ENCODE measurements at places on chromosomes 1 and 21. TPM values are rescaled to one million over a fixed set of nuclear protein-coding genes. Genes with fewer than 3 reads are reported as not detected.

DNA sequence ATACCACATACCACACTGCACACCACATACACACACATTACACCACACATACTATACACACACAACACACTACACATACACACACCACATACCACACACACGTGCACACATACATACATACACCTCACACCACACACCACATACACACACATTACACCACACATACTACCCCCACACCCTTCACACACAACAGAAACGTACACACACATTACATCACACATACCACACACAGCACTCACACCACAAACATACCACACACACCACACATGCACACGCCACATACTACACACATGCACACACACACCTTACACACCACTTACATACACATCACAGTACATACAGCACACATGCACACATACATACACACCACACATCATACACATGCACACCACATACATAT is 28.5 kb downstream of the RAB7B start:
- DNase-seq, result no peak

GRCh38 chr1:224203243-224204016 is 20.4 kb downstream of the DEGS1 start:
- no peak for DNase-seq

GRCh38 chr1:228794173-228794572 is 58.9 kb downstream of the RHOU start:
- peak; percentile 42 for DNase-seq

- no peak for DNase-seq
Observed at GRCh38 chr1:237270353-237270752, 228.4 kb downstream of the RYR2 start.

GRCh38 chr1:3078430-3078861 is 9.4 kb downstream of the PRDM16 start:
- no peak for DNase-seq

DNA sequence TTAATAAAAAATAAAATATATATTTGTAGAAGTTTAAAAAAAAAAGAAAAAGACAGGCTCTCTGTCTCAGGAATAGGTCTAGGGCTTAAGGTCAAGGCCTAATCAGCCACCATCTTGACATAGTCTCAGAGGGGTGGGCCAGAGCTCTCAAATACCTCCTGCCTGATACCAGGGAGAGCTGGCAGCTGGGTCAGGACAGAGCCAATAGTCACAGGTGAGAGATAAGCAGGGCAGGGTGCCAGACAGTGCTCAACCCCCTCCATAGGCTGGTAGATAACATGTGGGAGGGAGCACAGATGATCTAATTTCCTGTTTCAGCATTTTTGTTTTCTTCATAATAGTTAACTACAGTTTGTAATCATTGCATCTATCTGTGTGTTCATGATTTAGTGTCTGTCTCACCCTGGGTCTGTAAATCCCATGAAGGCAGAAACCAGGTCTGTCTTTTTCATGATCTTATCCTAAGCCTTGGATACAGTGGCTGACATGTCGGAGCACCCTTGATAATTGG is 152.0 kb upstream of the GRIK3 start:
- DNase-seq, result no peak

- no peak for DNase-seq
Observed at GRCh38 chr21:26115899-26116298, 54.7 kb downstream of the APP start.

DNA sequence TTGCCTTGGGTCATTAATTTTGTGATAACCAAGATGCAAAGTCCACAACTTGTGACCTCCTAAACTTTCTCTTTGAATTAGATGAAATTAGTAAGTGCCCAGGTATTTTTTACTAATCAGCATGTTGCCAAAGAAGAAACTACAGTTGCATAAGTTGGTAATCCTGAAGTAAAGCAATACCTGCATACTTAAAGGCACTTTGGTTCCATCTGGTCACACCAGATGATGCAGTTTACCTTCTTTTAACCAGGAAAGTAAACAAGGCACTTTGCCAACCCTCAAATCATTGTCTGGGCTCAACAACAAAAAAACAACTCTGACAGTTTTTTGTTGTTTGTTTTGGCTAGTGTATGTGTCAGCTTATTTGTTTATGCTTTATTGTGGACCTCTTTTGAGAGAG is 55.5 kb upstream of the DYNLT5 start:
- no peak for DNase-seq

DNA sequence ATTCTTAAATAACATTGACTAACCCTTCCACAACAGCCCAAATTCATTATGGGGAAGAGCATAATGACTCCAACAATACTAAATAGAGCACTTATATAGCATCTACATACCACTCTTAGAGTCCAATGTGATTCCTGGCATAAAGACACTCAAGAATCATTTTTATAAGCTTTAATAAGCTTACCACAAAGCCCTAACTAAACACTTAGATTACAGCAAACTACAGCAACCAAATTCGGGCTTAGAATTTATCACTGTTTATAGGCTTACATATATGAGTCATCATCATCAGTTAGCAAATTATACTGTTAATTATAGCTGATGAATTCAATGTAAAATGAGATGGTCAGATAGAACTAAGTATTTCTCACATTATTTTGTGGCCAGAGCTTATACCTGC is 7.3 kb downstream of the SCYL3 start:
- no peak for DNase-seq

- DNase-seq, result no peak
Observed at GRCh38 chr21:36698981-36699545, at the start of gene SIM2. SIM2 (plus strand) TSS chr21:36699115; CDS start chr21:36699747, 632 bp downstream.

DNA sequence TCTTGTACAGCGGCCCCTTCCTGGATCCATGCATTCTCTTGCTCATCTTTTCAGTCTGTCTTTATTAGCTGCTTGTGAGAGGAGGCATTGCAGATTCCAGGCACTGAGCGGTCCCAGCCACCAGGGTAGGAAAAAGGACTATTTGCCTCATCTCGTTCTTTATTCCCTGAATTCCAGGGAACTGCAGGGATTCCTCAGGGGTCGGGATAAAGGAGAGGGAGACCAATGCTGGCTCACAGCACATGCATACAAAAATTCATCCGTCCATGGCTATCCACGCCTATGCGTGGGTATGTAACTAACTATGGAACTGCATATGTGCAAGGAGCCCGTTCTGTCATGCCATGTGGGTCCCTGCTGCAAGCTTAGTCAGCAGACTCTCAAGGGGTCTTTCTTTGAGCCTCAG is 879 bp upstream of the PLPPR5 start:
- no peak for DNase-seq

DNA sequence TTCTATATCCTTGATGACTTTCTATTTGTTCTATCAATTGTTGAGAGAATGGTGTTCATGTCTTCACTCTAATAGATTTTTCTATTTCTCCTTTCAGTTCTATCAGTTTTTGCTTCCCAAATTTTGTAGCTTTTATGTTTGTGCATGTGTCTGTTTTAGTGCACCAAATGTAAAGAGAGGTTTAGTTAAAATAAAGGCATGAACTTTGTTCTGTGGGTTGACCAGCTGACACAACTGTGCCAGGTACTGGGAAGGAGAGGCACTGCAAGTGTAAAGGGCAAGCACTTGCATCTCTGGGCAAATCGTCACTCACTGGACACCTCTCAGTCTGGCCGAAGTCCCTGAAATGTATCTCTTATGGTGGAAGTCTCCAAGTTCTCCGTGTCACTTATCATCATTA is 38.6 kb upstream of the ABCD3 start:
- DNase-seq, result no peak

DNA sequence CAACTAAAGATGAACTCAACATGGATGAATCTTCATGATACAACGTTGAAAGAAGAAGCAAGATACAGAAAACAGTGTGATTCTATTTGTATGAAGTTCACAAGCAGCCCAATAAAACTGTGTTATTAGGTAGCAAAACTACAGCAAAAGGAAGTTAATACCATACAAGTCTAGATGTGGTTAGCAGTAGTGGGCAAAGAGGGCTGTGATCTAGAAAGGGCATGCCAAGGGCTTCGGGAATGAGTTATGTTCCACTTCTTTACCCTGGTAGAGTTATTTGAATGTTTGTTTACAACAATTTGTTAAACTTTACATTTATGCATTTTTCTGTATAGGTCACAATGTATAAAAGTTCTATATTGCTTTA is 9.2 kb downstream of the TNFRSF9 start:
- no peak for DNase-seq

DNA sequence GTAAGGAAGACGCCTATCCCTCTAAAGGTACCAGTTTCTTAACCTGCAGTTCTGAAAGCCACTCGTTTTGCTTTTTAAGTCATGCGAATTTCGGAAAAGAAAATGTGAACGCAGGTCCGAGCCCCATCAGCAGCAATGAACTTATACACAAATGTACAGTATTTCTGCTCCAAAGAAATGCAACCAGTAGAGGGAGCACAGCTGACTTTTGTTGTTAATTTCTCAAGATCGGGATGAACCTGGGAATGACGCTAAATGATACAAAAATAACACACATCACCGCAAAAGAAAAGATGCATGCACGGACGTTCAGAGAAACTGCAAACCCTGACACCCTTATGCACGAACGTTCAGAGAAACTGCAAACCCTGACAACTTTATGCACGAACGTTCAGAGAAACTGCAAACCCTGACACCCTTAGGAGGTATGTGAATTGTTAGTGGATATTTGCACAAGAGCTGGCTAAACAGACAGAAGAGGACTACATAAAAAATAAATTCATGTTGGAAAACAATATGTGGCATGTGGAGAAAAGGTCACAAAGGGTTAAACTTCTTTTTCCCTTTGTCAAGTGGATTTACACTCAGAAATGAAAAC is 3.5 kb upstream of the TIAM1 start:
- DNase-seq, result no peak

DNA sequence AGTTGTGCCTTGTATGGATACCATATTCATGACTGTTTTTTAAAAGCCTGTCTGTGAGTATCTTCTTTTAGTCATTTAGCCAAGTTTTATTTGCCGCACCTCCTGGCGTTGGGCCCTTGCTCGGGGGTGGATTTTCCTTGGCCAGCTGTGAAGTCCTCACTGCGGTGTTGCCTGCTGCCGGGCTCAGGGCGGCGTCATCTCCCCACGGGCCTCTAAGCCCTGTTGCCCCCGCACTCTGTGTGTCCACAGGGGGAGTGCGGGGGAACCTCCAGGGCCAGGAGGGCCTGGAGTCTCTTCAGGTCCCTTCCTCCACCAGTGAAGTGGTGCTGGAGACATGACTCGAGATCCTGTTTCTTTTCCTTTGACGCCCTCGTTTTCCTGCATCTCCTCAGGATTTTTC is 65.8 kb upstream of the DIP2A start:
- no peak for DNase-seq

- no peak for DNase-seq
Observed at GRCh38 chr1:201264554-201264953, 18.8 kb upstream of the PKP1 start.

DNA sequence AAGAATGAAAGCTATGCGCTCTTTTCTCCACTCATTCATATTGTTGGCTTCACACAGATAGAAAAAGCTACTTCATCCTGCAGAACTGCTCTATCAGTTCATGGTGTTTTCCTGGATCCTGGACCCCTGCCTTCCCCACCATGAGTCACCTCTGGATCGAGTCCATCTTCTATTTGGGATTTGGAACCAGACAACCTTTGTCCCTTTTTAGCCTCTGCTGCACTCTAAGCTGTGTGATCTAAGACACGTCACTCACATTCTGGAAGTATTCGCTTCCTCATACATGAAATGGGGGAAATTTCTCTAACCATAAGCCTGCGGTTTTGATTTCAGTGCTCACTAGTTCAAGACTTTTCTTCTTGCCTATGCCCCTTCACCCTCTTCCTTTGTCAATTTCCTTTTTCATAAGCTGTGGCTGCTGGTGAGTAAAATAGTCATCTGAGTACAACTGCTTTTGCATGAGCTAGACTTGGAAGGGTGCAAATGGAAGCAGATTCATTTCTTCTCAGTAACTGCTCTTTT is 14.1 kb upstream of the DEGS1 start:
- peak; percentile 62 for DNase-seq

The LINGO4 gene
- 0.52 TPM for total RNA-seq

The BLACAT1 gene
- 0.44 TPM for total RNA-seq

The TIAM1 gene
- 103 TPM for total RNA-seq

The KCNE2 gene
- total RNA-seq, result not detected

The FAM163A gene
- total RNA-seq, result 0.11 TPM

The MKNK1 gene
- 54.9 TPM for total RNA-seq

The CRYBG2 gene
- 6.7 TPM for total RNA-seq

The NES gene
- total RNA-seq, result not detected

The LAMB3 gene
- 0.69 TPM for total RNA-seq

The C1orf115 gene
- total RNA-seq, result 1.5 TPM

Measured in CD4-positive, alpha-beta memory T cell (primary cell).